Hindlimb muscle (tissue), 1 donor: ENCODE measurements at places on chromosomes 7 and 10.
A peak's percentile ranks its signal among the peaks of the same experiment; 100 is the strongest.

DNA sequence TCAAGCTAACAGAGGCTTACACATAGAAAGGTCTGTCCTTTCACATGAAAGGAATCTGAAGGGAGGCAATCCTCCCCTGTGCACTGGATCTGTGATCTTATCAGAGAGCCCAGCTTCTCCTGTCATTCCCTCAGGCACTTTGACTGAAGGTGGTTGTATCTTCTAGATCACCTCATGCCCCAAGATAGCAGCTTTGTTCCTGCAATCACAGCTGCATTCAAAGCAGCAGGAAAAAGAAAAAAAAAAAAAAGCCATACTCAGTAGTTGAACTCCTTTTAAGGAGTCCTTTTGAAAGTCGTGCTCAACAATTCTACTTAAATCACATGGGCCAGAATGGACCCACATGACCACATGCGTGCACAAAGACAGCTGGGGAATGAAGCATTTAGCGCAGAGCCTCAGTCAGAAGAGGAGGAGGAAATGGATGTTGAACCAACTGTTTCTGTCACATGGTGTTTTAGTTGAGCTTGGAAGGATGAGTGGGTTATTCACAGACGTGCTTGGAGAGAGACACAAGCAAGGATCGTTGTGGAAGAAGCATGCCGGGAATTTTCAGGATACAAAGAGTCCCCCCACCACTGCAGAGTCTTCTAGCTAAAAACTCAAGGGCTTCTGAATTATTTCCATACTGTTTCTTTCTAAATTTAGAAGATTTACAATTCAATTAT lies 13.0 kb upstream of the PFKP start:
- peak; percentile 69 for DNase-seq

GRCh38 chr10:104127411-104127810 lies 5.4 kb downstream of the SFR1 start:
- no peak for DNase-seq

GRCh38 chr10:122112625-122113160 lies 123.7 kb downstream of the TACC2 start:
- DNase-seq, result peak; percentile 90

DNA sequence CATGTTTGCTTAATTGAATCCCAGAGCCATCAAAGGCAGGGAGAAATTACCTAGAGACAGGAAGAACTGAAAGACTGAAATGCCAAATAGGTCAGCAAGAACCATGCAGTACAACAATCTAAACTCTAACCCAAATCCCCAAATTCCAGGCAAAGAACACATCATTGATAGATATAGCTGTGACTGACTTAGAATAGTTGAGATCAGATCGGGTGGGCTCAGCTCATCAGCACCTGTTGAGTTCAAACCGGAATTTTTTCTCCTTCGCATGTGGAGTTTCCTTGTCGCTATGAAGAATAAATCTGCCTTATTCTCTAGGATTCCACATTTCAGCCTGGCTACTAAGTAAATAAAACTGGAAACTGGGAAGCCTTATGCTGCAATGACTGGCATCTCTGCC lies 1.4 kb downstream of the ANKMY2 start:
- DNase-seq, result no peak

DNA sequence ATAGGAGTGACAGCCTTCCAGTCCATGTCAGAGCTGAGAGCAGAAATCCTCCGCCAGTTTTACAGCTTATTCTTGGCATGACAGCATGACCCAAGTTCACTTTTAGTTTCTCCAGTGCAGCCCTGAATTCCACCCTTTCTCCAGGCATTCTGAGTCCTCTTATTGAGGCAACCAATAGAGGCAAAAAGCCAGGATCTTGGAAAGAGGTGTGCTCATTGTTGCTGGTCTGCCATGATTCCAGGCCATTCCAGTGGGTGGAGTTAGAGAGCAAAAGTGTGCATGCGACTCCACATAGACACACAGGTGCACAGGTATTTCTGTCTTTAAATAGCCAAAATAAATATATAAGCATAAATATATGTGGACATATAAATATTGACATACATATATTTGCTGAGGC lies 224.7 kb upstream of the ADARB2 start:
- DNase-seq, result no peak

GRCh38 chr7:2374401-2374800 lies 19.8 kb downstream of the EIF3B start:
- no peak for DNase-seq

DNA sequence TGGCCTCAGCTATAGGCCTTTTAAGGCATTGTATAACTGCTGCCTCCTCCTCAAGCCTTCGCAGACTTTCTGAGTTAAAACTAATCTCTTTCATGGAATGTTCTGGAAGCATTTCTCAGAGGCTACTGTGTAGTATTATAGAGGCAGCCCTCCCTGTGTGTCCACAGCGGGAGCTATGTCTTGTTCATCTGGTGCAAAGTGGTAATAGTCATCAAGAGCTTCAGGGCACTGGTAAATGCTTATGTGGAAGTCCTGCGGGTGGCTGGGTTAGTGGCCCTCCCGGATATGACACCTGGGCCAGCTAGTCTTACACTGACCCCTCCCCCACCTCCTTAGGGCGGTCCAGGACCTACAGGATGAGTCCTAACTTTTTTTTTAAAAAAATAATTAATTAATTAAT lies 2.2 kb upstream of the ABHD11 start:
- no peak for DNase-seq
